ENCODE measurements at places on chromosomes 16 and 17.

DNA sequence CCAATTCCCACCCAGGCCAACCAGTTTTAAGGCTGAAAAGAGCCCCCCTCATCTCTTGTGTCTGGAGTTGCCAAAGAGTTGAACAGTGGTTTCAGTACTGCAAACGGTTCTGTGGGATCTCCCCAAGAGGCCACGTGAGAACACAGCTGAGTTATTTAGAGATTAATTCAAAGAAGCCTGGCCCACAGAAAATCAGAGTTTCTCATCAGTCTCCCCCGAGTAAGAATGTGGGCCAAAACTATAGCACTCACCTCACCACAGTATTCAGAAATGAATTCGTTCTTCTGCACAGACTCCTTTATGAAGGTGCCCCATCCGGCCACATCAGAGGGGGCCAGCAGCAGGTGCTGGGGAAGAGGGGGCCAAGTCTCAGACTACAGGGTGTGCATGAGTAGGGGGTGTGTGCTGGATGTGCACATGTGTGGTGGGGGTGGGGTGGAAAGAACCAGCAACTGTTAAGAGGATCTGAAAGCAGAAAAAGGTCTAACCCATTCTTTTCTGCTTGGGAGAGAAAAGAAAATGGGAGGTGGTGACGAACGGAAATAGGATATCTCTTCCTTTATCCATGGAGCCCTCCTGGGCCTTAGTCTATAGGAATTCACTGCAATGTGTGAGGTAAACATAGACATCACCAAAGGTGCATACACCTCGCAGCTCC is 22.6 kb downstream of the CNTNAP1 start:
- no peak for DNase-seq

GRCh38 chr16:70579648-70580630 is 56.3 kb downstream of the SF3B3 start:
- peak; percentile 66 for DNase-seq

- no peak for DNase-seq
These were observed 19.1 kb downstream of the NOD2 start for GRCh38 chr16:50712560-50712898.

DNA sequence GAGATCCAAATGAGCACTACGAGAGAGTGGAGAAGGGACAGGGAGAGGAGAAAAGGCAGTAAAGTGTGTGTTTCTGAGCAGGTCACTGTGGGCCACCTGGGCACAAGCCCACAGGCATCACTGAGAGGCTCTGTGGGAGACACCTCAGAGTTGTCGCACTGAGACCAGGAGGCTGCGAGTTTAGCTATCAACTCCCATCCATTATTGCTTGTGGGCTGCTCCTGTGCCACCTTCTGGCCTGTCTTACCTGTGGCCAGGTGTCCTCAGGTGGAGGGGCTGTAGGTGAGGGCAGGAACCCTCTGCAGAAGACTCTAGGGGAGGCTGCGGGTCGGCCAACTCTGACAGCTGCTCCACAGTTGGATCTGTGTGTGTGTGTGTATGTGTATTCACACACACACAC is 2.5 kb upstream of the PRR29 start:
- DNase-seq, result no peak

DNA sequence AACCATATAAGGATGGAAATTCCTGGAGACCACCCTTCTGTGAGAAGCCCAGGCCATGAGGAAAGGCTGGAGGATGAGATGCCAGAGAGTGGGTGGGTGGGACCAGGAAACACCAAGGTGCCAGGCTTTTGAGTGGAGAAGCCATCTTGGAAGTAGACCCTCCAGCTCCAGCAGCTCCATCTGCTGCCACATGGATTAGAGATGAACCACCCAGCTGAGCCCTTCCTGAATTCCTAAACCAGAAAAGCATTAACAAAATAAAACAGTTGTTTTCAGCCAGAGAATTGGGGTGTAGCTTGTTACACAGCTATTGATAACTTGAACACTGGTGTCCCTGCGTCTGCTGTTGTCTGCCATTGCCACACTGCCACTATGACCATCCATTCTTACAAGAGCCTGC is 6.3 kb upstream of the TMEM114 start:
- no peak for DNase-seq

GRCh38 chr16:2212362-2213324 is 2.0 kb upstream of the BRICD5 start:
- peak; percentile 74 for DNase-seq
